ENCODE measurements at places on chromosomes 12 and 14.
A peak's percentile ranks its signal among the peaks of the same experiment; 100 is the strongest.

GRCh38 chr14:74945852-74946658 lies 9.3 kb downstream of the PGF start:
- DNase-seq: peak; percentile 62

GRCh38 chr12:66744956-66745383 lies 66.1 kb upstream of the GRIP1 start:
- no peak for DNase-seq

DNA sequence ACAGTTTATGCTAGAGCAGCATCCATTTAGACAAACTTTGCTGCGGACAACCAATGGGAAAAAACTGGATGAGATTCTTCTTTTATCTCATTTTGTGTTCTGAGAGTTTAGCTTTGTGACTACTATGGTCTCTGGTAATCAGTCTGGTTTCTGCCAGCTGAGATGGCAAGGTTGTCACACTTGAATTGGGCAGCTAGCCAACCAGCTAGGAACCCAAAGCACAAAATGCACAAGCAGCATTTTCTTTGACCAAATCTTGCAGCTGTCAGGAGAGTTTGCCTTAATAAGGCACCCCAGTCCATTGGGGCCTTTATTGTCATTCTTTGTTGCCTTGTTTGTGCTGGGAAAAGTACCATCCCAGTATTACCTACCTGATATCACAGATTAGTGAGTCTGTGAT lies 34.0 kb upstream of the ETV6 start:
- DNase-seq: no peak

DNA sequence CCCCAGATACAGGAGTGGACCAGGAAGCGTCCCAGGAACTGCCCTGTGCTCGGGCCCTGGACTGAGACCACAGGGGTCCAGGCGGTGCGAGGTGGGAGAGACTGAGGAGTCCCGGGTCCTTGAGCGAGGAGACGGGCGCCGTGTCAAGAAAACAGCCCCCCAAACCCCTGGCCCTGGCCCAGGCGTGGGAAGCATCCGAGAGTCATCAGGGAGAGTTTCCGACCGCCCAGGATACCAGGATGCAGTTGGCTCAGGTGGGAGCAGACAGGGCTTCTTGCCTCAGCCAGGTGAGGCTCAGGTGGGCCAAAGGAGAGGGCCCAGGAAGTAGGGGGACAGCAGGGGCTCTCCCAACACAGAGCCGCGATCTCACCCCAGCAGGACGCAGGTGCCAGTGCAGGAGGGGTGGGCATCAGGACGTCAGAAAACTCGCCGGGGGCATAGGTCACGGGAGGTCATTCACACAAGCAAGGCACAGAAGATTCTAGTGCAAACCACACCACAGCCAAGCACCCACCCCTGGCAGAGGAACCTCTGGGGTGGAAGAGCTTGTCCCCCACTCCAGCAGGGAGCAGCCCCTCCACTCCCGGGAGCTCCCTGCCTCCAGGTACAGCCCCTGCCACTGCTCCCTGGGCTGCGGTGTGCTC lies 102.5 kb upstream of the EIF5 start:
- DNase-seq: no peak
